ENCODE measurements at places on chromosomes 3 and 15.
A peak's percentile ranks its signal among the peaks of the same experiment; 100 is the strongest.

- DNase-seq = no peak
Observed at GRCh38 chr3:33883538-33883950, 85.1 kb downstream of the PDCD6IP start.

DNA sequence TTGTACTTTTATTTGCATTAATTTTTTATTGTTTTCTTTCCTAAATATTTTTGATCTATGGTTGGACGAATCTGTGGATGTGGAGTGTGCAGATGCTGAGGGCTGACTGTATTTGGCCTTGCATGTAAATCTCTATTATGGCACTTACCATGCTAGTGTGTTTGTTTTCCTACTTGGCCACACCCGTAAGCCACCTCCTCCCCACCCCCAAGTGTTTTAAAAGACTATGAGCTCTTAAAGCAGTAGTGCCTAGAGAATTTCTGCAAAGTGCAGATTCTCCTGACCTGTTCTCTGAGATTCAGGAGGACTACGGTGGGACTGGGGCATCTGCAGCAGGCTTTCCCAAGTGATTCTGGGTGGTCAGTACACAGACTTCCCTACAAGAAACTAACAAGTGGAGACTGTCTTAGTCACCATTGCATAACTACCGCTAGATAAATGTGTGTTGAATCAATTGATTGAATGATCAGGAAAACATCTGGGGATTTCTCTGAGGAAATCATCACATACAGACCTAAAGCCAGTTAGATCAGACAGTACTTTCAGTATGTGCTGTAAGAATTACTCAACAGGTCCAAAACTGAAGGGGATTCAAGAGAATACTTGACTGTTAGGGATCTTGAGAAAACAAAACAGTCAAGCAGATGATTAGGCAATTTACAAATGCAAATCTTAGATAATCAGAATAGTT is 6.2 kb upstream of the TIPARP start:
- DNase-seq = no peak

- no peak for DNase-seq
Observed at GRCh38 chr3:13019243-13020095, 53.8 kb downstream of the IQSEC1 start.

GRCh38 chr15:73322665-73323373 is 45.9 kb downstream of the HCN4 start:
- no peak for DNase-seq

DNA sequence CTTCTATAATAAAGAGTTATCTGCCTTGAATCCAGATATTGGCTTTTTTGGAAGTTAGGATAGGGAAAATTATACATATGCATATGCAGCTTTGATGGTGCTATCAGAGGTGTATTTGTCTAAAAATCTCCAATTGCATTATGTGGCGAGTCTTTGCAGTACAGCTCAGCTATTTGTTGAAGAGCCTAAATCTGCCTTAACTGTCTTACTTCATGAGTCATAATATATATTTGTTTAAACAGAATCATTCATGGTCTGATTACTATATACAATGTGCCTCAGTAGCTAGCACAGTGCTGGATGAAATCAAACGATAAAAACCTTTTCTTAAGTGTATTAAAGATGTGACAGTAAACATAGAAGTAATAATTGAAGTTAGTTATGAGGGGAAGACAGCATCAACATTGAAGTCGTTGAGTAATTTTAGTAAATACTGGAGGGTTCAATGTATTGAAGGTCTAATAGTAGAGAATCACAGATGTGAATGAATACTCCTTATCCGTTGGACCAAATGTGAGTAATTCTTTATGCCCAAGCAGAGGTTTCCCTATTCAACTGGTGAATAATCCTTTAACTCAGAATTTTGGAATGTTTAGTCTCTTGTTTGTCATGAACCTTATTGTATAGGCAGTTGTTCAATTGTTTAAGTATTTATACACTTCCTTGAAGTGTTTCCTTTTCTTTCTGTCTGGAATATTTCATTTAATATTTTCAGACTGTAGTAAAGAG is 74.8 kb upstream of the NAALADL2 start:
- no peak for DNase-seq

- DNase-seq = no peak
Observed at GRCh38 chr3:84961521-84962255, 2.9 kb downstream of the CADM2 start.

DNA sequence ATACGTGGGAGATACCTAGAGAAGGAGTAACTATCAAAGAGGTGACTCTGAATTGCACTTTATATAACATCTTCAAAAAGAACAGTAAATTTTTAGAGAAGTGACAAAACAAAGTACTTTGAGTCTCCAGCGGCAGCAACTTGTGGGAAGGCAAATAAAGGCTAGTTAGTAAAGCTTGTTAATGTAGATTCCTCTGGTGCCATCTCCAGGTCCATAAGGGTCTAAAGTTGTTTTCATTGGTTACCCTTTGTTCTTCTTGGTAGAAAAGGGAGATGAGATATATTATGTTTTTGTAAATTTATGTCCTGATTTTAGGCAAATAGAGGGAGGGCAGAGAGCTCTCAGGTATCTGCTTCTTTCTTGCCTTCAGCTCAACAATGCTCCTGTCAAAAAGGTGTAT is 161.6 kb downstream of the MYRIP start:
- DNase-seq = no peak

- DNase-seq = no peak
Observed at GRCh38 chr3:56060521-56061278, 407.6 kb downstream of the ERC2 start.

- peak; percentile 56 for DNase-seq
Observed at GRCh38 chr15:43285609-43286037, 18.9 kb upstream of the TGM5 start.

DNA sequence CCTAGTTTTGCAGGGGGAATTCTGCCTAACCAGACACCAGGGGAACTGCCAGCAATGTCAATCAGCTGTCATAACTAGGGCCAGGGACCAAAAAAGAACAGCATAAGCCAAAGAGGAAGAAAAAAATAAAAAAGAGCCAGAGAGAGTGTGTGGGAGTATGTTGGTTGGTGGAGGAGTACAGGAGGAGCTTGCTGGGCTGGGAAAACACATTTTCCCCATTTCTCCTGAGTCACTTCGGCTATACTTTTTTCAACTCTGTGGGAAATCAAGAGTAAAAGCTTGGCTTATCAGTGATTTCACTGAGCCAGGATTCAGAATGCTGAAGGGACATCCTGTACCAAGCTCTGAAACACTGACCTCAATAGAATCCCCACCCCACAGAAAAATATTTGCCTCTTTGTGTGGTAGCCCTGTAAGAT is 144.7 kb upstream of the DPH6 start:
- no peak for DNase-seq

- DNase-seq = no peak
Observed at GRCh38 chr3:142450189-142450588, 2.4 kb upstream of the XRN1 start.

GRCh38 chr3:111802163-111802625 is 56.9 kb upstream of the PHLDB2 start:
- DNase-seq = no peak

DNA sequence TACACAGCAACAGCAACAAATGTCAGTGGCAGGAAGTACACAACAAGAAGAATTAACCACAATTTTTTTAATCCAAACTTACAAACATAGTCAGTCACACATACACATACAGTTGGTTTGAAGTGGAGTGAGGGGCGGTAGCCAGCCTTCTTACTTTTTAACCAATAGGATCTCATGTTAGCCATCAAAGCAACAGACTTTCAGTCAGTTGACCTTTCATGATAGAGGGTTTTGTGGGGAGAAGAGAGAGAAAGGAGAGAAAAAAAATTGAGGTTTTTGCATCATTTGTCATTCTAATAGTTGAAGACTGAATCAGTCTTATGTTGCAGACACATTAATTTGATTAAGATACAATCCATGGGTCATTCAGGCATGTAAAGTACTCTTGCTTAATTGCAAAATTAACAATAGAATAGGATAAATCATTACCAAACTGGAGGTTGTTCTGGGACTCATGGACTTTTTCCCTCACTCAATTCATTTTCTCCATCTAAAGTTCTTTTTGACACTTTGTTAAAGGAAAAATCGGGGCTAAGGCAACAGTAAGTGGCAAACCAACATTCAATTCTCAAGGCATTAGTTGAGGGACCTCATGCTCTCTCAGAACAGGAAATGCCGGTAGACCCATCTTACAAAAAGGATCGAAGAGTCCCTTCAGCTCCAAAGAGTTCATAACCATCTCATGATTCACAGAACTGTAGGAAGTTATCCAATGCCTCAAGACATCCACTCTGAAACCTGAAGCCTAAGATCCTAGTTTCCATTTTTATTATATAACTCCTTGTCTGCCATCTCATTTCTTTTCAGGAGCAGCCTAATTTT is 159.5 kb upstream of the LPP start:
- peak; percentile 69 for DNase-seq

- DNase-seq = no peak
Observed at GRCh38 chr3:178170698-178171535, 365.3 kb upstream of the KCNMB2 start.

GRCh38 chr3:7630925-7631324 is 770.0 kb downstream of the GRM7 start:
- DNase-seq = no peak

GRCh38 chr15:77009646-77010311 is 14.9 kb downstream of the PSTPIP1 start:
- DNase-seq = no peak

GRCh38 chr15:70653426-70653825 is 109.9 kb downstream of the UACA start:
- no peak for DNase-seq

- no peak for DNase-seq
Observed at GRCh38 chr3:33839283-33839682, 40.9 kb downstream of the PDCD6IP start.

DNA sequence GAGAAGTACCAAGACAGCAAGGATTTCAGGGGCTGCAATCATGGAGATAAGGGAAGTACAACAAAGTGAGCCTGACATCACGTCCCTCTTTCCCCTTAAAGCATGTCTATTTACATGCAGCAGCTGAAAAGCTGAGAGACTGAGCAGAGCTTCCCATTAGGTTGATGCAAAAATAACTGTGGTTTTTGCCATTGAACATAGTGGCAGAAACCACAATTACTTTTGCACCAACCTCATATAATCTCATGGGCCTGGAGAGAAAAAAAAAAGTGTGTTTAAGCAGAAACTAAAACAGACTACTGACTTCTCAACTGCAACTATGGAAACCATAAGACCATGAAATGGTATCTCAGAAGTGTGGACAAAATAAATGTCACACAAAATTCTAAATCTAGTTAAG is 48.3 kb downstream of the CCDC12 start:
- DNase-seq = peak; percentile 37

GRCh38 chr3:188534633-188535032 is 380.7 kb downstream of the LPP start:
- DNase-seq = no peak

Data from CD4-positive, alpha-beta T cell treated with Interferon alpha-2 for 1 hour (primary cell).